SK-MEL-5 (cell line): ENCODE measurements at places on chromosomes 13 and 19.

GRCh38 chr13:101258071-101258470 is 158.2 kb downstream of the NALCN start:
- DNase-seq: peak; percentile 35

- DNase-seq: peak; percentile 56
Observed at GRCh38 chr19:50361290-50362029, 4.0 kb downstream of the NAPSA start.

- DNase-seq: peak; percentile 66
Observed at GRCh38 chr13:64723724-64724123, 2506.4 kb downstream of the PCDH9 start.

DNA sequence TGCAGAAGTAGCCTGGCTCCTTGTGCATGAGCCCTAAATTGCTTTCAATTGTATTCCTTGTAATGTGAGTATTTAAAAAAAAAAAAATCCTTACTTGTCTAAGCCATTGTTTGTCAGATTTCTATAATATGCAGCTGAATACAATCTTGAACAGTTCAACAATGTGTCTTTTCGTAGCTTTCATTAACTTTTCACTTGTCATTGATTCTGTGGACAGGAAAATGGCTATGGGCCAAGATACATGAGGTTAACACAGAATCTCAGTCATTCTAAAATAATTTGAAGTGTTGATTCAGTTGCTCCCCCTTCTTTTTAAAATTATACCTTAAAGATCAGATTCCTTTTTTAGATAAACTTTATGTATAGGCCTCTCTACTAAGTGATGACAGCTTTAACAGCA is 395.8 kb upstream of the KLF12 start:
- no peak for DNase-seq

- DNase-seq: no peak
Observed at GRCh38 chr19:3176715-3177501, 1.7 kb upstream of the S1PR4 start.

- no peak for DNase-seq
Observed at GRCh38 chr19:43501661-43502418, 2.7 kb downstream of the PHLDB3 start.

GRCh38 chr13:95440441-95441088 is 112.0 kb upstream of the CLDN10 start:
- no peak for DNase-seq

GRCh38 chr13:49516467-49516866 is 20.7 kb downstream of the PHF11 start:
- DNase-seq: no peak

DNA sequence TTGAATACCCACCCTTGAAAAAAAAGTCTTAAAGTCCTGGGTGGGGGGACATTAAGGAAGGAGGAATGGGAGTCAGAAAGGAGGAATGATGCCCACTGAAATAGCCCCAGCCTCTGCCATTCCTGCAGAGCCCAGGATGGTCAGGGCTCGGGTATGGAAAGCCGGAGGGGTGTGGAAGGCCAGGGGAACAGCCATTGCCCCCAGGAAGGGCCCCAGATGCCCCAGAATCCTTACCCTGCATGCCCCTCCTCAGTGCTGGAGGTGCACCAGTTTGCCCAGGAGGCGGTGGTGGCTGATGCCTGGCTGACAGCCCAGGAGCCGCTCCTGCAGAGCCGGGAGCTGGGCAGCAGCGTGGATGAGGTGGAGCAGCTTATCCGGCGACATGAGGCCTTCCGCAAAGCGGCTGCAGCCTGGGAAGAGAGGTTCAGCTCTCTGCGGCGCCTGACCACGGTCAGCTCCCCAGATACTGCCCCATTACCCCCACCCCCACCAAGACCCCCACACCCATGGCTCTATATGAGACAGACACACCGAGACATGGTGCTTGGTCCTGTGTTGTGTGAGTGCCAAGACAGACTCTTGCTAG is 10.7 kb upstream of the SHKBP1 start:
- DNase-seq: no peak

GRCh38 chr13:43698009-43698408 is 88.8 kb downstream of the ENOX1 start:
- DNase-seq: no peak

DNA sequence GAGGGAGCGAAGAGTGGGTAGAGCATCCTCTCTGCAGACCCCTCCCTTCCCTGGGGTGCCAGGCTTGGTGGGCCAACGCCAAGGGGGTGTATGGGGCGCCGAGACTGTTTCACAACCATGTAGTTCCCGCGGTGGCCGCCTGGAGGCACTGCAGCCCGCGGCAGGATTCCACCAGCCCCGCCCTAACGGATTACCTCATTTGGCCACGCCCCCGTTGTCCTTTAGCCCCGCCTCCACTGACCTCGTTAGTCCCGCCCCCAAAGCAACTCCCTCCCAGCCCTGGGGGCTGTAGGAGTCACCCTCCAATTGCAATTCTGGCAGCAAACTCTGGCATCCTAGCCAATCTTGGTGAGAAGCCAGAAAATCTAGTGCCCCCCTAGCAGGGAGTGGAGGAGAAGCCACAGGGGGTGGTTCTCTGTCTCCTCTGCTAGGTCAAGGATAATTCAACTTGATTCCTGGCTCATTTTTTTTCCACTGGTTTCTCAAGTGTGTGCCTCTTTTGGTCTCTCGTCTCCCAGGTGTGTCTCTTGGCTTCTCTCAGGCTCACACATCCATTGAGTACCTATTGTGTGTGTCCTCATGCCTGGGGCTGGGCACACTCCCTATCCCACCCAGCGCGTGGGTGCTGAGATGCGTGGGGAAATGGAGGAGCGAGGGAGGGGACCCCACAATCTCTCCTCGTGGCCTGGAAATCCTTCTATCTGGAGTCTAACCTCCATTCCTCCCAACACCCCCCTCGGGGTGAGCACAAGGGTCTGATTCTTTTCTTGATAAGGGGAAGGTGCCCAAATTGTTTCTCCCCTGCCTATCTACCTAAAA is 2.0 kb downstream of the OLFM2 start:
- DNase-seq: peak; percentile 83

- no peak for DNase-seq
Observed at GRCh38 chr13:113863524-113864272, at the start of gene GAS6. GAS6 (minus strand) TSS chr13:113864076; CDS start chr13:113863920, 156 bp downstream.

DNA sequence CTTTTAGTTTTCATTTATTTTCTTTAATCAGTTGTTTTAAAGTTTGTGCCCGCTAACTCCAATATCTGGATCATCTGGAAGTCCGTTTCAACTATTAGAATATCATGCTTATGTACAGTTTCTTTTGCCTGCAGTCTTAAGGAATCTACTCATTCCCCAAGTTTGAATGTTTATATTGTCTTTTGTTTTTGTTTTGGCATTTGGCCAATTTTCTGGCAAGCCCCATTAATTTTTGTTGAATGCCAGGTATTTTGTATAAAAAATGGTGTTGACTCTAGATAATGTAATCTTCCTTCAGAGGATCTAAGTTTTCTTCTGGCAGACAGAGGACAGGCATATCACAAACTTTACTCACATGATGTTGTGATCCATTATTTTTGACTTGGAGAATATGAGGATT is 11.1 kb upstream of the ZNF235 start:
- no peak for DNase-seq

DNA sequence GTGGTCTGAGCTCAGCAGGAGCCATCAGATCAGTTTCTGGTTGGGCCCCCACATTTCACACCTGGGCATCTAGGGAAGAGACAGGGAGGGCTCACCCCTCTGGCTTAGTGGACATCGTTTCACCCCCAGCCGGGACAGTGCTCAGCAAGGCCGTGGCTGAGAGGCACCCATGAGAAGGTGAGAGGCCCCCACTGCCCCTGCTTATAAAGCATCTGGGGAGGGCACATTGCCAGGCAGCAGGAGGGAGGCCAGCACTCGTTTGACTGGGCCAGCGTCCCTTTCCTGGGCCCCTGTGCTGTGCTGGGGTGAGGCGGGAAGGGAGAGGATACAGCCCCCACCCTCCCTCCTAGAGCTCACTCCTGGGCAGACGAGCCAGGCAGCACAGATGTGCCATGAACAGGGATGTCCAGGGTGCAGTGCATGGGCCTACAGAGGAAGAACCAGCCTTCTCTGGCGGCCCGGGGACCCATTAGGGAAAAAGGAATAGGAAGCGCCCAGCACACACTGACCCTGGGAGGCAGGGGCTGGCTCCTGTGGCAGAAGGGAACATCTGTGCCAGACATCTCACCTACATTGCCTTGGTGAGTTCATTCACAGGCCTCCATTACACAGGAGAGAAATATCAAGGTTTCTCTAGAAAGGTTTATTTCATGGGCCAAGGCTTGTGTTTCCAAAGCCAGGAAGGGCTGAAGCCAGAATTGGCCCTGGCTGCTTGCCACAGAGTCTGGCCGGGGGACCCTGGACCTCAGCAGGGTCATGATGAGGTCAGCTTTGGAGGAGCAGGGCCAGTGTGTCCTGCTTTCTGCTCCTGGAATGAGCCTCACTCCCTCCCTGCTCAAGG is 7.7 kb downstream of the AP1M1 start:
- no peak for DNase-seq

DNA sequence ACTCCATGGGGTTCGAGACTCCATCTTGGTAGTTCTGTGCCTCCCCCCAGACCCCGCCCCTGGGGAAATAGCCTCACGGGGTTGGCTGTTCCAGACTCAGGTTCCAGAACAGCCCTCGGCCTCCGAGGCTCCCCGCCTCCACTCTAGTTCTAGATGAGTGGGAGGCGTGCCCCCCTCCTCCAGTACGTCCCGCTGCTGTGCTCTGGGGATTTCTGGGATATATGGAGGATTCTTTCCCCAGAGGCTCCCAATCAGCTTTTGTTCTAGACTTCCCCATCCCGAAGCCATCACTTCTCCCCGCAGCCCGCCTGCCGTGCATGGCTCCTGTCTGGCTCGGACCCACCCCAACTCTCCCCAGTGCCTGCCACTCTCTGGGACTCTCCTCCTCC is 1.9 kb upstream of the CACNG7 start:
- no peak for DNase-seq

- DNase-seq: no peak
Observed at GRCh38 chr19:38734426-38735256, 9.6 kb downstream of the CAPN12 start.

DNA sequence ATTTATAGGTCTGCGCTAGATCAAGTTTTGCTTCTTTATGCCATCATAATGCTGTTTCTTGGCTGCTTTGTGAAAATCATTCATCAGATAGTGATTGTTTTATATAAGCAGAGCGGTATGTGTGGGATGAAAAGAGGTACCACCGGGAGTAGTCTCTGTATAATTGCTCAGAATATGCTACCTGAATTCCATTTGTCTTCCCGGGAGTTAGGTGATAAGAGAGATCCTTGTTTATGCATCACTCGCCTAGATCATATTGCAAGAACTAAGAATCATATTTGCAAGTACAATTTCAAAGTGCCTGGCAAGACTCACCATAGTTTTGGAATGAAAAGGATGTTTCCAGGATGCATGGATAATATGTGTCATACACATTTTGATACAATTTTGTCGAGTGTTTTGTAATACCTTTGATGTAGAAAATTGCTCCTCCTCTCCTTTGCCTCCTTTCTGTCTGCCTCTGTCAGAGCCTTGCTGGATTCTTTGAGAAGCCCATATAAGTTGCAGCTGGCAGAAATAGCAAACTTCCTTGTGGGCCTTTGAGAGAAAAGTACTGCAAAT is 1306.0 kb upstream of the SLC10A2 start:
- no peak for DNase-seq

GRCh38 chr19:34985249-34986022 is 14.7 kb upstream of the GRAMD1A start:
- no peak for DNase-seq

- DNase-seq: no peak
Observed at GRCh38 chr19:38730731-38731589, 13.3 kb downstream of the CAPN12 start.

- DNase-seq: no peak
Observed at GRCh38 chr19:45497791-45498190, 452 bp upstream of the PPM1N start.

DNA sequence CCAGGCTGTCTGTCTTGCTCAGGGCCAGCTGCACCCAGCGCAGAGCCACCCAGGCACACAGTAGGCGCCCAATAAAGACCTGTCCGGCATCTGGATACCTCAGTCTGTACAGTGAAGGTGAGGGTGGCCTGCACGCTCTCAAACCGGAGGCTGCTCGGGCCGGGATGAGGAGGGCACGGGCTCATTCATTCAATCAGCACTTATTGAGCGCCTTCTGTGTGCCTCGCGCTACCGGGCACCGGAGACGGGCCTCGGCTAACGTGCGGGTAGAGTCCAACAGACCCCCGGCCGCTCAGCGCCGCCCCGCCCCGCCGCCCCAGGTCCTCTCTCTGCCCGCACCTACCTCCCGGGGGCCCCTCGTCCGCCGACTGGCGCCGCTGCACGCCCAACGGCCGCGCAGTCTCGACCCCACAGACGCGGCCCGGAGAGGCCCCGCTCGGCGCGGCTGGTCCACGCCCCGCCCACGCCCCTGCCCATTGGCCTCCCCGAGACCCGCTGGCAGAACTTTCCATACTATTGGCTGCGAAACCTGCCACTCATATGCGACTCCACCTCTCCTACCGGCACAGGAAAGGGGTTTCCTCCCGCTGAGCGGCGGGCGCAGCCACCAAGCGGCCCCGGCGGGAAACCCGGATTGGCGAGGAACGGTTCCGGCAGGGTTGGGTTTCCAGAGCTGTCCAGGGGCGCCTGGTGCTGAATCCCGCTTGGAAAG is at the start of gene SLC39A3:
TSS of gene SLC39A3 (minus strand) at position 416 of the 712 bp plus-strand sequence. CDS start 2,760 bp downstream, outside the sequence.
- peak; percentile 96 for DNase-seq

DNA sequence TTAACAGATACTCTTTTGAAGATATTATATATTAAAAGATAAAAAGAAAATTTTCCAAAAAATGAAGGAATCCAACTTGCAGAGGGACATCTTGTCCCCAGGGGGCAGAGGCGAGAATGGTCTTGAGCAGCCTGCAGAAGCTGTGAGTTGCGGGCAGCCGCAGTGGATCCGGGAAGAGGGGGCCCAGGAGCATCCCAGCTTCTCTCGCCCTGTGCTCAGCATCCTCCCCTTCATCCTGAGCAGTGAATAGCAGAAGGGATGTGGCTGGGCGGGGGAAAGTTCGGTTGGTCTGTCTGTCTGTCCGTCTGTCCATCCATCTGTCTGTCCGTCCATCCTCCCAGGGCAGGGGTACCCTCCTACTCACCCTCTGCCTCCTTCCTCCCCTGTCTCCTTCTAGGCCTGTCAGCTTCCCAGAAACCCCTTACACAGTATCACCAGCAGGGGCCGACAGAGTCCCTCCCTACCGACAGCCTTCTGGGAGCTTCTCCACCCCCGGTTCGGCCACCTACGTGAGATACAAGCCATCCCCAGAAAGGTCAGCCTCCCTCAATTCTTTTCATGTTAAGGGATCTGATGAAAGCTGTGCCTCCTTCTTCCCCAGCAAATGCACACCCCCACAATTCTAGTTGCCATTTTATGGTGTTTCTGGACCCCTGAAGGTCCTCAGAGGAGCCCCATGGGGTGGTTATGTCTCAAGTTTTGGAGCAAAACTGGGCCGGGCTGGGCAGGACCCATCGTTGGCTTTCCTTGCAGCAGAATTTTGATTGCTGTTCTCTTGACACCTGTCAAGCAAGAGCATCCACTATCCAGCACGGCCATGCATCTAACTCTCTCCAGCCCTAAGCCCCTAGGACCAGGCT is 81.6 kb downstream of the DPF1 start:
- peak; percentile 83 for DNase-seq

DNA sequence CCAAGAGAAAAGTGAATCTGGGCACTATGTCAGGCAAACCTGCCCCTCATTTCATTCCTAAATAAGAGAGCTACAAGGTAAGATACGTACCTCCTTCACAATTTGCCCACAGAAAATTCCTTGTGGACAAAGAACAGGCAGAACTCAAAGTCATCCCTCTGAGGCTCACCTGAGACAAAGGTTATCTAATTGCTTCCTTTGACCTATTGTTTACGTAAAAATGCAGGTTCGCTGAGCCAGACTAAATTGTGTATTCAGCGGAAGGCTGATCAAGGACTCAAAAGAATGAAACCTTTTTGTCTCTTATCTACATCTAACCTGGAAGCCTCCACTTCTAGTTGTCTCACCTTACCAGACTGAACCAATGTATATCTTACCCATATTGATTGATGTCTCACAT is 213.3 kb downstream of the POSTN start:
- no peak for DNase-seq

GRCh38 chr13:74794147-74794546 is 659.9 kb upstream of the KLF12 start:
- no peak for DNase-seq
